ENCODE measurements at places on chromosomes 3 and 15. TPM values are rescaled to one million over a fixed set of nuclear protein-coding genes. Genes with fewer than 3 reads are reported as not detected.

Gene CLRN1
- not detected for total RNA-seq

Gene FAM98B
- 35.3 TPM for total RNA-seq

GRCh38 chr3:132283916-132284405, 33.2 kb upstream of the ACP3 start:
- H3K36me3 ChIP-seq: no peaks in the 10 kb centered on the region
- H3K4me3 ChIP-seq: no peak overlapping the region
- H3K4me1 ChIP-seq: no peaks in the 10 kb centered on the region
- no peak for DNase-seq
- H3K27me3 ChIP-seq: peaks cover 12% of the 10 kb centered on the region

GRCh38 chr3:37179144-37179967, 5.0 kb upstream of the LRRFIP2 start:
- no peaks in the 10 kb centered on the region for H3K27me3 ChIP-seq
- no peak for DNase-seq
- peaks cover 48% of the 10 kb centered on the region for H3K4me1 ChIP-seq
- peaks cover 22% of the 10 kb centered on the region for H3K36me3 ChIP-seq

GRCh38 chr15:75841626-75842025, 1.6 kb upstream of the UBE2Q2 start:
- peaks cover 18% of the 10 kb centered on the region for H3K27me3 ChIP-seq
- peak overlapping the region; percentile 1 for H3K4me3 ChIP-seq
- peaks cover 23% of the 10 kb centered on the region for H3K36me3 ChIP-seq
